ENCODE measurements at places on chromosomes 4 and X.
A peak's percentile ranks its signal among the peaks of the same experiment; 100 is the strongest.

GRCh38 chr4:1693131-1693896 lies 9.2 kb upstream of the FAM53A start:
- DNase-seq: peak; percentile 87

GRCh38 chrX:106783716-106784115 lies 18.8 kb upstream of the TBC1D8B start:
- DNase-seq: peak; percentile 70

DNA sequence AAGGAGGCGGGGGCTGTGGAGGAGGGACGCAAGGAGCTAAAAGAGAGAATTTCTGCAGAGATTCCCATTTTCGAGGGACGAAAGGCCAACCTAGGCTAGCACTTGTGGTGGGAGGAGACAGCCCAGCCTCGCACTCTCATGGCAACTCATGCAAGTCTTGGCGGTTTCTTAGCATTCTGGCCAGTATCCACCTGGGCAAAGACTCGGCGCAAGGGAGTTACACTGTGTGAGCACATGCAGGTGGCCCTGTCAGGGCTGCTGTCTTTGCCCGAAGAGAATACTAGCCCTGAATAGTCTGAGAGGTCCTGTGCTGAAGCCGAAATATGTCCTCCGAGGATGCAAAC lies 15.5 kb downstream of the MCF2 start:
- DNase-seq: peak; percentile 36

GRCh38 chr4:2441393-2442174 lies 22.8 kb downstream of the CFAP99 start:
- peak; percentile 94 for DNase-seq

DNA sequence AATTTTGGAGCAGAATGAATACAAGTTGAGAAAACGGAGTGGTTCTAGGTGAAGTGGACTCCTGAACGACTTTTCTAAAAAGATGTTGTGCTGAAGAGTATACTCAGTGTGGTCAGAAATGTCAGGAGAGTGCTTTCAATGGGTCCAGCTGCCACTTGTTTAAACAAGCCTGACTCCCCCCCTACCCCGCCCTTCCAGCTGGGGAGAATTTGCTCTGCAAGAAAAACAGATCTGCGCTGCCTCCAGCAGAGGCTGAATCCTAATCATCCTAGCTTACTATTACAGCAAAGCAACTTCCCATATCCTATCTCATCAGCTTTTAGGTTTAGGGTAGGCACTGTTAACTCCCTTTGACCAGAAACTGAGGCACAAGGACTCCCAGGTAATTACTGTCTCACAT lies 1.9 kb downstream of the MAP3K15 start:
- DNase-seq: peak; percentile 11

- no peak for DNase-seq
Measured at GRCh38 chrX:18971506-18971905, 12.4 kb downstream of the PHKA2 start.

- DNase-seq: no peak
Measured at GRCh38 chr4:53778155-53778554, 186.9 kb upstream of the LNX1 start.

GRCh38 chr4:26252349-26253025 lies 68.3 kb upstream of the RBPJ start:
- no peak for DNase-seq

- DNase-seq: no peak
Measured at GRCh38 chrX:11577603-11578002, 88.1 kb downstream of the ARHGAP6 start.

GRCh38 chr4:1199556-1200331 lies 27.4 kb upstream of the SPON2 start:
- no peak for DNase-seq

DNA sequence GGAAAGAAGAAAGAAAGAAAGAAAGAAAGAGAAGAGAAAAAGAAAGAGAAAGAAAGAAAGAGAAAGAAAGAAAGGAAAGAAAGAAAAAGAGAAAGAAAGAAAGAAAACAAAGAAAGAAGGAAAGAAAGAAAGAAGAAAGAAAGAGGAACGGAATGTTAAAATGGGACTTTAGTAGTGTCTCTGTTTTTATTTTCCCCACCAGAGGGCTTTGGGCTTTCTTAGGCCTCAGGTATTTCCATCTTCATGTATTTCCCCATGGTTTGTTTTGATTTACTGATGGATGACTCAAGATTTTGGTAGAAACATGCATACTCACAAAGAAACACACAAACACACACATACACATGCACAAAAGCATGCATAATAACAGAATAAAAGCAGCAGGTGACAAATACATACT lies 181.2 kb downstream of the AFF2 start:
- no peak for DNase-seq

DNA sequence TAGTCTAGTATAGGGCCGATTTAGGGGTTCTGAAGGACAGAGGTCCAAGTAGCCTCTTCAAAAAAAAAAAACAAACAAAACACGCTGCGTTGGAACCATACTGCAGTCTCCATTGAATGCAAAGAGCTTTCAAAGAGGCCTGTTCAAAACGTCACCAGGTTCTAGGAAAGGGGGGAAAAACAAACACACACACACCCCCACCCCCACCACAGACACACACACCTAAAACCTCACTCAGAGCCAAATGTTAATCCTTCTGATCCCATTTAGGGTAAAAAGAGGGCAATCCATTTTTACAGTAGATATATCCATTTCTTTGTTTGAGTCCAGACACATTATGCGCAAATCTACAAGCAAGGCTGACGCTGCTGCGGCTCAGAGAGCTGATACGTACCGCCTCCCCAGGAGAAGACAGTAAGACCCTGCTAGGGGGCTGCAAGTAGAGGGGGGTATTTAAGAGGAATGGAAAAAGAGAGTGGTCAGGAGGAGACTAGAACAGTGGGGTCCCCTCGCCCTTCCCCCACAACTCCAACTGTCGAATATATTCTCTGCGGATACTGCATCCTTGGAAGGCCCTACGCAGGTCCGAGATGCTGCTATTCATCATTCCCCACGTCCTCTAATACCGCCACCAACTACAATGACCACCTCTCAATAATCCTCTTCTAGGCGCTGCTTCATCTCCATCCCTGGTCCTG lies 1.3 kb downstream of the NKRF start:
- no peak for DNase-seq

DNA sequence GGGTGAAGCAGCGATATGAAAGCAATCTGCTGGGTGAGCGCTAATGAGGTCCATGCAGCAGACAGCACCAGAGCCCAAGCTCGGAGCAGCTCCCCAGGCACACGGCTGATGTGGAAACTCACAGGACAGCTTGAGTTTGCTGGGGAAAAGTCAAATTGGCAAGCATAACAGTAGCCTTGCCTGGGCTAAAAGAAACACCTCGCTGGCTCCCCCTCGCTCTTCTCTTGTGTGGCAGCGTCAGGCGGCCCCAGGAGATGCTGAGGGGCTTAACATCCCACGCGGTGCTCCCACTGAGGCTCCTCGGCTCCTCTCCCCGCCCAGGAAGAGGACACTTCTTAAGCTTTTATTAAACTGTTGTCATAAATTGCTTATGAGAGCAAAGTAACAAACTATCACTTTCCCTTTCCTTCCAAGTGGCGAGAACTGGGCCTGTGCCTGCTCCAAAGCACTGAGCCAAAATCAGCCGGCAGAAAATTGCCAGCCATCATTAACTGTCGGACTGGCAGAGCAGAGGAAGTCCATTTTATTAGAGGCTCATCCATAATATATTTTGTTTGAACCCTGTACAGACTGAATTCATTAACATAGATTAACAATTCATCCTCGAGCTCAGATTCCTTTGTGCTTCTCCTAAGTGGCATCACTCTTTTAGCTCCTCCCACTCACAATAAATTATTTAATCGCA lies 111.4 kb downstream of the TSPAN5 start:
- DNase-seq: peak; percentile 45

DNA sequence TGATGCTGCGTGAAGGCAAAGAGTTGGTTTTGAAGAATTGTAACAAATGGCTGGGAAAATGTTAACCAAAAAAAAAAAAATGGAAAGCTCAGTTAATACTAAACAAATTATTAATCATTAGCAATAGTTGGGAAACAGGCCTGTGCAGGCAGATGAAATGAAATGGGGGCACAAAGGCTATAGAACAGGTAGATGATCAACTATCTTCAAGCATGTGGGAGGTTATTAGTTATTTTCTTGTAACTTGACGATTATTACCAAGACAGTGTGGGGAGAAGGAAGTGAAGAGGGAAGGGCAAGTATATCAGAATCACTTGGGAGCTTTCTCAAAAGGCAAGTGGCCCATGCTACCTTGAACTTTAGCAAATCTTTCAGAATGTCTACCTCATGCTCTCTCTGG lies 351.9 kb downstream of the BCOR start:
- DNase-seq: no peak

GRCh38 chr4:6591313-6591712 lies 16.3 kb downstream of the MAN2B2 start:
- no peak for DNase-seq

- DNase-seq: no peak
Measured at GRCh38 chrX:13069771-13070416, 25.5 kb upstream of the FAM9C start.

DNA sequence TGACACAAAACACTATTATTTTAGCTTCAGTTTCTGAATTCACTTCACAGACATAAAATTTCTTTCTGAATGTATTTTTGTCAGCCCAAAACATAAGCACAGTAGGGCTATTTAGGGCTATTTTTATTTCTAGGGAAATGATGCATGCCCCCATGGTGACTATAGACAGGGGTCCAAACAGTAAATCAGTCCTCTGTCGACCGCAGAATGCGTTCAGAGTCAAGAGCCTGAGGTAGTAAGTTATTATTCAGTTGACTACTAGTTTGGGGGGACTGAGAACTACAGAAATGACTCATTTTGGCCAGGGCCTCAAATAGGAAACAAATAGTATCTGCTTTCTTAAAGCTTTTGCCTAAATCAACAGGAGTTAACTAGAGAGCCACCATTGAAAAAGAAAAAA lies 414.4 kb downstream of the AFF2 start:
- DNase-seq: no peak

DNA sequence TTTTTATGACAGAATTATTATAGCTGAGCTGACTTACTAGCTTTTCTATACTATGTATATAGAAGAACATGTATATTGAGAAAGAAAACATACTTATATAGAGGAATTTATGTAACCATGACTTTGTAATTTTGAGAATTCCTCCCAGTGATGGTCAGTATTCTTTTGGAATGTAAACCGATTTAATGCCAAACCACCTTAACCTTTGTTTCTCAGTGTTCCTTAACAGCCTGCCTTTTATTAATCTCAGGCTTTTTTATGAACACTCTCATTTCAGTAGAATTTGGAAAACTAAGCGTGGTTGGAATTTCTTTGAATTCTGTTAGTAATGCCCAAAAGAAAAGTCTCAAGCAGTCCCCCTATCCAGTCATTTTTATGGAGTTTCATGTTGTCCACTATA lies 47.0 kb downstream of the MOSPD2 start:
- no peak for DNase-seq

- DNase-seq: no peak
Measured at GRCh38 chr4:20391198-20391597, 139.5 kb downstream of the SLIT2 start.

DNA sequence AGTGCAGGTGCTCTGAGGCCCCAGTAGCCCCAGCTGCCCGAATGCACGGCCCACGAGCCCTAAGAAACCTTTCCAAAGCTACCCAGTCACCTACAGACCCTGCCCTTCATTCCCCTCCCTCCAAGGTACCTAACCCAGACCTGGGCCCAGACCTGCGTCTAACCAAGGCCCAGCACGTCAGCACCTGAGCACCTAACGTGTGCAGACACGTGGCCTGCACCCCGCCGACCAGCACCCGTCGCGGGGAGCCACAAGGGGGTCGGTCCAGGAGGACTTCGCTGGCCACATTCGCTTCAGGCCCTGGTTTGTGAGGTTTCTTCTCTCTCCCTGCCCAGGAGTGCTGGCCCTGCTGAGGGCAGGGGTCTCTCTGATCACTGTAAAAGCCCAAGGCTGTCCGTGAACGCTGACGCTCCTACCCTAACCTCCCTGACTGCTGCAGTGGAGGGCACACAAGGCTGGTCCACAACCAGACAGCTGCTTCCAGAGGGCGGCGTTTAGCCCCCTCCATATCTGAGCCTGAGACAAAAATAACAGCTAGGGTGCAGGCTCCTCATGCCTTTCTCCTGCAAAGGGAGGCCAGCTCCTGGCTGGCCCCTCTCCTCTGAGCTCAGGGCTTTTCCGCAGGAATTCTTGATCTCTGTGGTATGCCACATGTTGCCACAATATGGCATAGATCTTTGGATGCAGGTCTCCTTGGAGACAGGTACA lies 31.8 kb downstream of the WDR1 start:
- no peak for DNase-seq

GRCh38 chr4:8860892-8861575 lies 10.6 kb downstream of the HMX1 start:
- peak; percentile 59 for DNase-seq

- DNase-seq: no peak
Measured at GRCh38 chrX:130831347-130831722, 71.7 kb downstream of the ENOX2 start.

DNA sequence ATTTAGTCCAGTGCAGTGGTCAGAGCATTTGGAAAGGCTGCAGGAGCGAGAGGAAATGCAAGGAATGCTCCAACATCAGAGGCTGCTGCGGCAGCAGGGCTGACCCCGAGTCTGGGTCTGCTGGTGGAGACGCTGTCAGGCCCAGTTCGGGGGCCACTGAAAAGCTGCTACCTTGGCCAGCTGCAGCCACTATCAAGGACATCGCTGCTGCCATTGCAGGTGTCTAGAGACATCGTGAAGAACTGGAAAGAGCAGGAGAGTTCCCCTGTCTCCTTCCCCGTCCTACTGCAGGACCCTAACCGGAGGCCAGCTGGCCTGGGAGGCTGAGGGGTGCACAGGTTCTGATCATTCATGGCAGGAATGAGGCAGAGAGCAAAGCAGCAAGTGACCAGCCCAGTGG lies 29.5 kb upstream of the GPR78 start:
- DNase-seq: no peak

- no peak for DNase-seq
Measured at GRCh38 chr4:153023692-153024394, 87.7 kb downstream of the FHDC1 start.

DNA sequence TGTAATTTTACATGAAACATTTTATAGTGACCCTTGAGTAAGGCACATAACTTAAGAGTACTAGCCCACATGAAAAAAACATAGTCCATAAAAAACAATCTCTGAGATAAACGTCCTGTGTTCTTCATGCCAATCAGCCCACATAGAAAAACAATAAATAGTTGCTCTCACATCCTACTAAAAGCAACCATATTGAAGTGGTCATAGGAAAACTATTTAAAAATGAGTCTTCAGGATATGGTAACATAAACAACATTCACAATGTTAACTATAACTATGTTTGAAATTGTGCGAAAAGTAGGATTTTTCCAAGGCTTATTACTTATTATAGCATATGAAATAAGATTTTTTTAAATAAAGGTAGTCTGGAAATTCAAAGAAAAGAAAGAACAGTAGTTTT lies 77.1 kb upstream of the EPHA5 start:
- no peak for DNase-seq

DNA sequence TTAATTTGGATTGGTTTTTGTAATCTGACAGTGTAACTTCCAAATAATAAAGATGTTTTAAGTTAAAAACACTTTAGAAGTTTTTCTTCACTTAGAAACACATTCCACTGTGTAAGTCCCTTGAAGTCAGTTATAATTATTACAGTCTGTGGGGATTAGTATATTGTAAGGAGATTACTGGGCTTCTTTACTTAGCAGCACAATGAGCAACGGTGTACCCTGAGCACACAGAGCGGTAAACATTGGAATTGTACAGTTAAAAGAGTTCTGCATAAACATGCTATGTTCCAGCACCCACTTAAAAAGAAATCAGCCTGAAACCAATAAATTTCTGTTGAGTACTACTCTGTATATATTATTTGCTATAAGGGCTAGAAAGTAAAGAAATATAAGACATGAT lies 44.3 kb downstream of the CCSER1 start:
- DNase-seq: no peak

- DNase-seq: no peak
Measured at GRCh38 chr4:41154010-41154813, 60.1 kb downstream of the APBB2 start.

GRCh38 chr4:73055241-73055897 lies 14.1 kb downstream of the COX18 start:
- DNase-seq: no peak
